ENCODE measurements at places on chromosomes 6 and 20.
A peak's percentile ranks its signal among the peaks of the same experiment; 100 is the strongest.

DNA sequence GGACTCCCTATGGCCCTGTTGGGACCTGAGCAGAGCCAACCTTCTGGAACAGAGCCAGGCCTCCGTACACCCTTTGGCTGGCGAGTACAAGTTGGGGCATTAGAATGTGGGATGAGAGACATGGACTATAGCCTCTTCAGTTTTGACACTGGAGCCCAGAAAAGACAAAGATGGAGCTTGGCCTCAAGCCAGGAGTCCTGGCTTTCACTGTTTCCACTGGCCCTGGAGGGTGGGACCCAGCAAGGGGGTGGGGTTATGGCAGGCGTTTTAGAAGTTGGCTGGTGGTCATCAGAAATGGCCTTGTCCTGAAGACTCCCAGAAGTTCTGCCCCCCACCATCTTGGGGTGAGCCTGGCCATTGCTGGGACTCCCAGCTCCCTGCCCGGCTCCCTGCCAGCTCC, 21.8 kb downstream of the ITPR3 start:
- no peak for DNase-seq

GRCh38 chr6:163533443-163533842, 118.9 kb downstream of the QKI start:
- DNase-seq = no peak

- no peak for DNase-seq
These were observed 178.9 kb downstream of the DLL1 start for GRCh38 chr6:170111816-170112582.

- no peak for DNase-seq
These were observed 264.3 kb downstream of the MAFB start for GRCh38 chr20:40424695-40425094.

- no peak for DNase-seq
These were observed 13.6 kb upstream of the C20orf144 start for GRCh38 chr20:33648396-33649004.

DNA sequence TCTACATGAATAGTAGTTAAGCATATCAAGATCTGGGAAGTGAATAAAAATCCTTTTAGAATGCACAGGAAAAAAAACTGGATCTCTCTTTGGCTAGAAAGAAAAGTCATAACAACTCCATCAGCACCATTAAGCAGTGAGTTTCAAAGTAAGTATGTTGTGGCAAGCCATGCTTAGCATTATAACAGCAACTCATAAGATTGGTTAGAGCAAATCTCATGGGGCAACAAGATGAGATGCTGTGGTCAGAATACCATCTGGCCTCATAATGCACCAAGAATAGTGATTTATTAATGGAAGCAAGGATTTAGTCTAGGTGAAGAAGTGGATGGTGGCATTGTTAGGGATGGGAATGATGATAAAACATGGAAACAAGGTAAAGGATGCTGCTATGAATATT, 159.4 kb downstream of the PHF3 start:
- DNase-seq = no peak

DNA sequence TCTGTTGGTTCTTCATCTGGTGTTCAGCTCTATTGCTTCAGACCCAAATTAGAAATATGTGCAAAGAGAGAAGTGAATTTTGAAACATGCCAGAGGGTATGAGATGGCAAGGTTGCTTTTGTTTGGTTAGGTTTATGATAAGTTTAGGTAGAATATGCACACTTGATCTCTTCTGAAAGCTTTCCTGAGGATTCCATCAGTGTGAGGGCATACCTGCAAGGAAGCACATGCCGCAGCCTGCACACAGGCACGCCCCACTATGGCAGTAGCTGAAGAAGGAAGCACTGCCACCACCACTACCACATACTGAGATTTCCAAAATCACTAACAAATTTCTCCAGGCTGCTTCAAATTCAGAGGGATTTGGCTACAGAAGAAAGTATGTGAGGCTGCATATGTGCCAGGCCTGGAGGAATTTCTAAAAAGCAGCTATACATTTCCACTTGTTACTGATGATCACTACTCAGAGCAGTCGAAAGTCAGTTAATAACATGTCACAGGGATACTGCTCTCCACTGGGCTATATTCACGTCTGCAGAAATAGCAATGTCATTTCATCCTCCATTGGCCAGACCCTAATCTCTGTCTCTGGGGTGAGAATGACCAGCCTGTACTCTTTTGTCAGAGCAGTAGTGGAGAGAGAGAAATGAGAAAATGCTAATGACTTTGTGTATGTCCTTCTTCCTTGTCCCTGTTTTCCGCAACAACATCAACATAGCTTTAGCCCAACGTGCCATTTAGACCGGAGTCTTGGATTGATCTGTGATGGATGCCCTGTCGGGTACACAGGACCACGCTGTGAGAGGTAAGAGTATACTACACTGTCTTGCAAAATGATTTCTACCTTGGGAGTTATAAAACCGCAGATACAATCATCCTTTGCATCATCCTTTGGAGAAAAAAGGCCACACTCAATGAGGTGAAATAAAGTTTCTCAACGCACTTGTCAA, 396.7 kb downstream of the LAMA2 start:
- DNase-seq = no peak

DNA sequence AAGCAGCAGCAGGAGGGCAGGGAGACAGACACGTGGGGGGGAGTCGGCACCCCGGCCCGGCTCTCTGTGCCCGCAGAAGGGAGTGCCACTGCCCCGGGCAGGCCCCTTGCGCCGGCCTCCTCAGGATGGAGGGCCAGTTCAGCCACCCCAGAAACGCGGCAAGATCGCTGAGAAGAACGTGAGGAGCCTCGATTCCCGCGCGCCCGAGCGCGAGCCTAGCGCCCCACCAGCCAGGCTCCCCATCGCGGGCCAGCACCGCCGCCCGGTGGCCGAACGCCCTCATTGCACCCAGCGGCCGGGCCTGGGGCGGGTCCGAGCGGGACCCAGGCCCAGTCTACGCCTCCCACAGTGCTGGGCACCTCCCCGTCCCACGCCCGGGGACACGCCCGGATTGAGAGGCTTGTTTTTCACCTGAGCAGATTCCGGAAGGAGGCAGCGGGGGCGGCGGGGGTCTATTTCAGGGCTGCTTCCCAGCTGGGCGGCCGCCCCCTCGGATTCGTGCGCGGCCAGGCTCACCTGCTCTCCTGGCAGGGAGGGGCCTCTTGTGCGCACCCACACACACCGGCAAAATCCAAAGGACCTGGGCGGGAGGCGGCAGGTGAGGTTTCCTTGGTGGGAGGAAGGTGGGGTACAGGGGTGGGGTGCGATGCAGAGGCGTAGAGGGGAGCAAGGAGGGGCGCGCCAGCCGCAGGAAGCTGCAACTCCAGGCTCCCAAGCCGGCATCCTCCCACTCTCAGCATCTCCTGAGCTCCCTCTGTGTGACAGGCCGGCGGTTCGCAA, 9.0 kb upstream of the GRM4 start:
- DNase-seq = peak; percentile 42

DNA sequence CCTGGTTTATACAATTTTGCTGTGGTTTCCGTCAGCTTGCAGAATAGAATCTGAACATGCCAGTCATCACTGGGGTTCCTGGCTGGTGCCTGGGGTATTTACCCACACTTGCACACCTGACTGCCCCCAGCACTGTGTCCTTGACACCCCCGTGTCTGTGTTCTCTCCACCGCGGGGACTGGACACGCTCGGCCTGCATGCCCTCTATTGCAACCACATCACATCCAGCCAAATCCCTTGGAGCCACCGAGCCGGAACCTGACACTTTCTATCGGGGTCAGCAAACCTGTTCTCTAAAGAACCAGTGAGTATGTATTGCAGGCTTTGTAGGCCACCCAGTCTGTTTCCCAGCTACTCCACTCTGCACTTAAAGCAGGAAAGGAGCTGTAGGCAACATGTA, 527.5 kb downstream of the PRKN start:
- DNase-seq = no peak

DNA sequence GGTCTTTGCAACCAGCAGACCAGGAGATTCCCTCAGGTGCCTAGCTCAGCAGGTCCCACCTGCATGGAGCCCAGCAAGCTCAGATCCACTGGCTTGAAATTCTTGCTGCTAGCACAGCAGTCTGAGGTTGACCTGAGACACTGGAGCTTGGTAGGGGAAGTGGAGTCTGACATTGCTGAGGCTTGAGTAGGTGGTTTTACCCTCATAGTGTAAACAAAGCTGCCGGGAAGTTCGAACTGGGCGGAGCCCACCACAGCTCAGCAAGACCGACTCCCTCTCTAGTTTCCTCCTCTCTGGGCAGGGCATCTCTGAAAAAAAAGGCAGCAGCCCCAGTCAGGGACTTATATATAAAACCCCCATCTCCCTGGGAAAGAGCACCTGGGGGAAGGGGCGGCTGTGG, 34.3 kb downstream of the PRSS35 start:
- DNase-seq = no peak

DNA sequence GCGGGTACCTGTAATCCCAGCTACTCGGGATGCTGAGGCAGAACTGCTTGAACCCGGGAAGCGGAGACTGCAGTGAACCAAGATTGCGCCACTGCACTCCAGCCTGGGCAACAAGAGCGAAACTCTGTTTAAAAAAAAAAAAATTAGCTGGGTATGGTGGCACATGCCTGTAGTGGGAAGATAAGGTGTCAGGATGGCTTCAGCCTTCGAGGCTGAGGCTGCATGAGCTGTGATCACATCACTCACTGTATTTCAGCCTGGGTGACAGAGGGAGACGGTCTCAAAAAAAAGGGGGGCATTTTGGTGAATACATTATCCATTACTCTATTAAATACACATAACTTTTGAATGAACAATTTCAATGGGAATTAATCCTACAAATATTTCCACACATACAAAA, 32.4 kb downstream of the SNX3 start:
- DNase-seq = no peak

GRCh38 chr6:41523915-41524633, 22.1 kb upstream of the FOXP4 start:
- DNase-seq = no peak

DNA sequence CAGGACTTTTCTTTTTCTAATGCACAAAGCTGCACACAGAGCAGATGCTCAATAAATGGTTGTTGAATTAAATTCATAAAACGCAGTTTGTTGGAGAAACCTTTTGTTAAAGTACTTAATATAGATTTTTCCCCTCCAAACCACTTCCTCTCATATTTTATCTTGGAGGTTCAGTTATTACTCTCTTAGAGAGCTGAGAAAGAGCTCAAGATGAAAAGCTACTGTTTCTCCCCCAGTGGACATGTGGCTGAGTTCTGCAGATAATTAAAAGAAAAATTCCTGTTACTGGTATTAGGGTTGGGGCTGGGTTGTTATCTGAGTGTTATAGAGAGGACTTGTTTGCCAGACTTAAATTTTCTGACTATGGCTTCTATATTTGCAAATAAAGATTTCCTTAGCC, 294.0 kb downstream of the TBC1D7 start:
- DNase-seq = no peak

GRCh38 chr6:163804991-163805390, 390.5 kb downstream of the QKI start:
- DNase-seq = no peak

- DNase-seq = no peak
These were observed 95.4 kb upstream of the DEFB112 start for GRCh38 chr6:50145125-50145524.

GRCh38 chr20:48291896-48292295, 506.6 kb upstream of the SULF2 start:
- DNase-seq = no peak

- DNase-seq = no peak
These were observed 827 bp downstream of the E2F3 start for GRCh38 chr6:20402342-20403069.

- DNase-seq = no peak
These were observed 56.4 kb downstream of the CCN2 start for GRCh38 chr6:131894493-131895424.

DNA sequence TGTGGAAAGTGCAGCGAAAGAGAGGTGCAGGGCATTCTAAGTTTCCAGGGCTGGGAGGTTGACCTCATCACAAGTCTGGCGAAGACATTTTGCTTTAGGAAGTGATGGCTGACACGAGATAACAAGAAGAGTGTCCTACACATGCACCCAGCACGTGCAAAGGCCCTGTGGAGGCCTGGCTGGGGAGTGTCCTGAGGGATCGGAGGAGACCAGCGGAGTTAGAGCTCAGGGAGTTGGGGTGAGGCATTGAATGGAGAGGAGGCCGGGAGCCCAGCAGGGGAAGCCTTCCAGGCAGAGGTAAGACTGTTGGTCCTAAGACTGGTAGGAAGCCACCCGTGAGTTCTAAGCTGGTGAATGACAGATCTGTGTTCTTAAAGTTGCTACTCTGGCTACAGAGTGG, 58.4 kb downstream of the PPP1R14C start:
- DNase-seq = no peak

- DNase-seq = no peak
These were observed 726.0 kb downstream of the KIF16B start for GRCh38 chr20:15847196-15847784.

DNA sequence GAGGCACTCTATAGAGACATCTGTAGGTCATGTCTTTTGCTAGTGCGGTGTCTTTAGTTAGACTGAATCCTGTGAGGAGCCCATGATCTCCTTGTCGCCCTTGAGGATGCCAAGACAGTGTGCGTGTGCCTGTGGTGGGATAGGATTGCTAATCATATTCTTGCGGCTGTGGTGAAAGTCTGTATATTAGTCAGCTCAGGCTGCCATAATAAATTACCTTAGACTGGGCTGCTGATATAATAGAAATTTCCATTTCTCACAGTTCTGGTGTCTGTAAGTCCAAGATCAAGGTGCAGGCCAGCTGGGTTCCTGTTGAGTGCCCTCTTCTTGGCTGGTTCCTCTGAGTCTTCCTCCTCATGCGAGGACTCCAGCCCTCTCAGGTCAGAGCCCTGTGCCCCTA, 141.2 kb downstream of the JARID2 start:
- no peak for DNase-seq

- DNase-seq = no peak
These were observed 110.1 kb upstream of the JAG1 start for GRCh38 chr20:10783707-10784553.

GRCh38 chr20:31605902-31606803, 1.1 kb downstream of the ID1 start:
- no peak for DNase-seq

GRCh38 chr6:11604215-11604614, 66.7 kb downstream of the TMEM170B start:
- no peak for DNase-seq

- DNase-seq = no peak
These were observed 677 bp upstream of the ZNF341 start for GRCh38 chr20:33730946-33731692.

DNA sequence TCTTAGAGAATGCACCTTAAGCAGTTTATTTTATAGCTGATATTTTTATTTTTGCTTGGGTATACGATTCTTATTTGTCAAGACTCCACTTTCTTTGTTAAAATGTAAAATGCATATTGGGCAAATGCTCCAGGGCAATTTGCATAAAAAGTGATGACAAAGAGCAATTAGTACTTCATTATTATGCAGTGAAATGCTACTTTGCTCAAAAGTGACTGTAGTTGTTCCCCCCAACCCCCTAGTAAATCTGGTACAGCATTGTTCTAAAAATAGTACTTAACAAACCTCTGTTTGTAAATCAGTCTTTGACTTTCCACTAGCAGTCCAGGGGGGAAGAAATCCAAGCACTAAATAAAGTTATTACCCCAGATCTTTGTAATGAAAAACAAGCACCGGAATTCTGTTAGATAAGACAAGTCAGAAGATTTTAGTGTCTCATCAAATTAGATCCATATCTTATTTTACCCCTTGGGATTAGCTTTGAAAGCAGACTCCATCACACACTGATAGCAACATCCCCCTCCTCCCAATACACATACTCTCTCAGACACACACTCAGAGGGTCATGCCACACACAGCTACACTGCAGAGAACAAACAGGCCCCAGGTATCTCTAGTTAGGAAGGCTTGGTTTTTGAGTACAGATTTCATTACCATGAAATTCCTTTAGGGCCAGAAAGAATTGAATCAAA, 32.9 kb upstream of the BACH2 start:
- DNase-seq = no peak
